ENCODE measurements at places on chromosomes 5 and 9.

DNA sequence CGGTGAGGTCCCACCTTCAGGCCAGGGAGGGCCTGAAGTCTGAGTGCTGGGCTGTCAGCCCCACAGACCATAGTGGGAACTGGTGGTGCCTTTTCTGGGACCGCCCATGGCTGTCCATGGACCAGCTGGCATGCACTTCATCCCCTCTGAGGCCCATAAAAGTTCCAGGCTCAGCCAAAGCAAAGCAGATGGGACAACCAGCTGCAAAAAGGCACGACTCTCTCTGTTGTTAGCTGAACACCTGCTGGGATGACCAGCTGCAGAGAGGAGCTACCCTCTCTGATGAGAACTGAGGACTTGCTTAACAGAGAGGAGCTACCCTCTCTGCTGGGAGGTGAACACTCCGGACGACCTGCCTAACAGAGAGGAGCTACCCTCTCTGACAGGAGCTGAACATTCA lies 844.3 kb upstream of the DMAC1 start:
- H3K27ac ChIP-seq, result no peak overlapping the region
- H3K27me3 ChIP-seq, result no peaks in the 10 kb centered on the region
- H3K36me3 ChIP-seq, result no peaks in the 10 kb centered on the region
- H3K4me3 ChIP-seq, result no peak overlapping the region

DNA sequence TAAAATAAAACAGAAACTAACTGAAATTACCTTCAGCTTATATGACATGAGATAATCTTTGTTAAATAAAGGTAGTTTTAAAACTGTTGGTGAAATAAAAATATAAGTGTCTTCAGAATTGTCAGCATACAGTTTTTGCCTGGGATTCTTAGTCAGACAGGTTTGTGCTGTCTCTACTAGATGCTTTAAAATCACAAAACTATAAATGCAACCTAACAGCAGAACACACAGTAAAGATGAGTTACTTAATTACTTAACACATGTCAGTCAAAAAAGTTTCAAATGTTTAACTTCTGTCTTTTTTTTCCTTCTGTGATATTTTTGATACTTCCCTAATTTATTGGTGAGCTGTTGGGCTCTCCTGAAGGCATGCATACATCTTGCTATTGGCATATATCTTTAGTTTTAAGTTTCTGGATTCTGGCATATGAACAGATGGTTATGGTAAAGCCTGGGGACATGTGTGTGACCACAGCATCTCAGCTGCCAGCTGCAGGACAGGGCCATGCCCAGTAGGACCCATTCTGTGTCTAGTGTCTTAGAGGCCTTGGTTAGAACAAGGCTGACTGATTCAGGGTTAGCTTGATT lies 231.1 kb upstream of the NUDT12 start:
- H3K27me3 ChIP-seq, result no peaks in the 10 kb centered on the region
- H3K27ac ChIP-seq, result no peak overlapping the region
- DNase-seq, result no peak
- no peak overlapping the region for H3K4me3 ChIP-seq
- no peaks in the 10 kb centered on the region for H3K36me3 ChIP-seq

GRCh38 chr5:14399054-14399692 lies 182.4 kb upstream of the OTULINL start:
- no peak overlapping the region for H3K27ac ChIP-seq
- peaks cover 2% of the 10 kb centered on the region for H3K27me3 ChIP-seq
- no peak overlapping the region for H3K4me3 ChIP-seq
- peaks cover 38% of the 10 kb centered on the region for H3K4me1 ChIP-seq
- peaks cover 12% of the 10 kb centered on the region for H3K36me3 ChIP-seq

DNA sequence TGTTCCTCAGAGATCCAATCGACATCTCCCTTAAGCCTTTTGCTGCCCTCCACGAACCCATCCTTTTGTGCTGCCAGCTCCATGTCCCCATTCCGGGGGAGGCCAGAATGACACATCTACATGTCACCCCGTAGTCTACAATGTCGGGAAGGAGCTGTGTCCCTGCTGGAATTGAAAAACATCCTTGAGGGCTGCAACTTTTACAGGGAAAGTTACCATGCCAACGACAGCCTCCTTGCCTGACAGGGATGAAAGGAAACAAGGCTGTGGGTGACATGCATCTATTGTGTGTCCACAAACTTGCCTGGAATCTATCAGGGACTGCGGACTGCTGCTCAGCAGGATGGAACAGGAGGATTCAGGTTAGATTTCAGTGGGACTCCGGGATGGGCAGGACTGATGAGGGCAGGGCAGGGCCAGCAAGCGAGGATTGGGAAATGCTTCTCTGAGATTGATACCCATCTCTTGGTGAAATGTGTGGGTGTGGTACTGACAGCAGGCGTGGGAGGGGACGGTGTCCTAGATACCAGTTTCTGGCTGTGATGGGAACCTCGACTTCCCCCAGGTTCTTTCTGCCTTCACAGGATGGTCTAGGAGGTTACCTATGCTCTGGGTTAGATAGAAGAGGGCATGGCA lies 25.5 kb downstream of the EGR1 start:
- no peak overlapping the region for H3K27ac ChIP-seq
- no peak for DNase-seq
- no peaks in the 10 kb centered on the region for H3K36me3 ChIP-seq
- H3K4me1 ChIP-seq, result peaks cover 14% of the 10 kb centered on the region
- H3K4me3 ChIP-seq, result peak overlapping the region; percentile 23
